NCI-H1048 (cell line): ENCODE measurements at places on chromosomes 1 and 21.

DNA sequence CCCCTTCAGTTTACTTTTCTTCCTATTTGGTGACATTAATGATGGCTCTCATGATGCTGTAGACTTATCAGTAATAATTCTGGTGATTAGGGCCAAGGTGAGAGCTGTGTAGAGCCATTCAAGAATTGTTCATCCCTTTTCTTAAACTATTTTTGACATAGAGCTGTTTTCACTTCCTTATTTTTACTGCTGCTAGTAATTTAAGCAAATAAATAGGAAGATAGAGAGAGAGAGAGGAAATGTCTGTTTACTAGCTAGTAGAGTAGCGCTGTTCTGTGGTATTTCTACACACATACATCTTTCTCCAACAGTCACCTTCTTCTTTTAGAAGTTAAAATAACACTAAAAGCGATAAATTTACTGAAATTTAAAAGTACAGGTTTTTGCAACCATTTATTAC lies 678.0 kb upstream of the ZP4 start:
- no peak for DNase-seq

DNA sequence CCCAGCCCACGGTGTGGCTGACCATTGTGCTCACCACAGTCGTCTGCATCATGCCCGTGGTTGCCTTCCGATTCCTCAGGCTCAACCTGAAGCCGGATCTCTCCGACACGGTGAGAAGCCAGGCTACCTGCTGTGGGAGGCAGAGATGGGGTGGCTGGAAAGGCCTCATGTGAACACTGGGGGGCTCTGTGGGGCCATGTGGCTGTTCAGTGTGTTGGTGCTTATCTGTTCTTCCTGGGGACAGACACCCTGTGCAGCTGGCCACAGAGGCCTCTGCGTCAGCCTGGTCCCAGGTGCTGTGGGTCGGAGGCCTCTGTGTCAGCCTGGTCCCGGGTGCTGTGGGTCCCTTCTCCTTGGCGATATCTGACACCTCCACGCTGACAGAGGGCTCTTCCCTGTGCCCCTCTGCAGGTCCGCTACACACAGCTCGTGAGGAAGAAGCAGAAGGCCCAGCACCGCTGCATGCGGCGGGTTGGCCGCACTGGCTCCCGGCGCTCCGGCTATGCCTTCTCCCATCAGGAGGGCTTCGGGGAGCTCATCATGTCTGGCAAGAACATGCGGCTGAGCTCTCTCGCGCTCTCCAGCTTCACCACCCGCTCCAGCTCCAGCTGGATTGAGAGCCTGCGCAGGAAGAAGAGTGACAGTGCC lies 23.2 kb downstream of the ATP8B2 start:
- no peak for DNase-seq

GRCh38 chr1:19433719-19433998 lies 51.7 kb downstream of the CAPZB start:
- DNase-seq: no peak

- no peak for DNase-seq
Observed at GRCh38 chr1:214420833-214421232, 130.6 kb downstream of the PTPN14 start.

- no peak for DNase-seq
Observed at GRCh38 chr21:35236090-35236489, 187.0 kb upstream of the RUNX1 start.

- no peak for DNase-seq
Observed at GRCh38 chr1:12620488-12620865, 2.5 kb upstream of the DHRS3 start.

GRCh38 chr1:21077085-21077484 lies 99.6 kb downstream of the EIF4G3 start:
- no peak for DNase-seq
